ENCODE measurements at places on chromosomes 2 and 18.

DNA sequence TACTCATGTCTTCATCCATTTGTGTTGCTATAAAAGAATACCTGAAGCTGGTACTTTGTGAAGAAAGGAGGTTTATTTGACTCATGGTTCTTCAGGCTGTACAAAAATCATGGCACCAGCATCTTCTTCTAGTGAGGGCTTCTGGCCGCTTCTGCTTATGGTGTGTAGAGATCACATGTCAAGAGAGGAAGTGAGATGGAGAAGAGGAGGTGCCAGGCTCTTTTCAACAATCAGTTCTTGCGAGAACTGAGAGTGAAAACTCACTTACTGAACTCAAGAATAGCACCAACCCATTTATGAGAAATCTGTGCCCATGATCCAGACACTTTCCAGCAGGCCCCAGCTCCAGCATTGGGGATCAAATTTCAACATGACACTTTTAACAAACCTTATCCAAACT is 30.0 kb upstream of the BARD1 start:
- no peak for DNase-seq

- DNase-seq = no peak
Observed at GRCh38 chr2:27461118-27461517, 18.9 kb downstream of the KRTCAP3 start.

DNA sequence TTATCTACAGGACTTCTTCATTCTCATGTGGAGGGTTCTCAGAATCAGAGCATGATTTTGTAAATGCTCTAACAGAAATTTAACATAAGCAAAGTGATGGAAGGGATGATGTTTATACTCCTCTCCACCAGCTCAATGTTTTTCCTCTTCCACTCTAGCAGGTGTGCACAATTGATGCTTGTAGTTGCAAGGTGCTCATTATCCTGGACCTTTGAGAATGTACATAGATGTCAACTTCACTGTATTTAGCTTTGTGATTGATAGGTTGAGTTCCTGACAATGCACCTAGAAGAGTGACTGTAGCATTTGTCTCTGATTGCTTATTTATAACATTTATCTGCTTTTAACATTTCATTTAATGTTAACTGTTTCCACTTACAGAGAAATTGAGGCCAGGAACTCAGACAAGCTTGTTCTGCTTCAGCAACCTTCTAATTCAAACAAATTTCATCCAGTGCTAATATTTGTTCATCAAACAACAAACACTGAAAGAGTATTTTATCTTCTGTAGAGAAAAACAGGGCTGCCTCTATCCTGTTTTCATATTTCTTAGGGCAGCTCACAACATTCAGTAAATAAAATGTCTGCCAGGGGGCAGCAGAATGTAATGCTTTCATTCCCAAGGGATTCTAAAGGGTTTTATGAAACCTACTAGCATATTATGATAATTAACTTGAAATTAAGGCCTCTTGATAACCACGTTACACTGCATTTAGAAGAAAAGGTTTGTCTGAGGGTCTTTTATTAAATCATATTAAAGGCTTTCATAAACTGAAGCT is 127.9 kb upstream of the NOL4 start:
- DNase-seq = peak; percentile 27

DNA sequence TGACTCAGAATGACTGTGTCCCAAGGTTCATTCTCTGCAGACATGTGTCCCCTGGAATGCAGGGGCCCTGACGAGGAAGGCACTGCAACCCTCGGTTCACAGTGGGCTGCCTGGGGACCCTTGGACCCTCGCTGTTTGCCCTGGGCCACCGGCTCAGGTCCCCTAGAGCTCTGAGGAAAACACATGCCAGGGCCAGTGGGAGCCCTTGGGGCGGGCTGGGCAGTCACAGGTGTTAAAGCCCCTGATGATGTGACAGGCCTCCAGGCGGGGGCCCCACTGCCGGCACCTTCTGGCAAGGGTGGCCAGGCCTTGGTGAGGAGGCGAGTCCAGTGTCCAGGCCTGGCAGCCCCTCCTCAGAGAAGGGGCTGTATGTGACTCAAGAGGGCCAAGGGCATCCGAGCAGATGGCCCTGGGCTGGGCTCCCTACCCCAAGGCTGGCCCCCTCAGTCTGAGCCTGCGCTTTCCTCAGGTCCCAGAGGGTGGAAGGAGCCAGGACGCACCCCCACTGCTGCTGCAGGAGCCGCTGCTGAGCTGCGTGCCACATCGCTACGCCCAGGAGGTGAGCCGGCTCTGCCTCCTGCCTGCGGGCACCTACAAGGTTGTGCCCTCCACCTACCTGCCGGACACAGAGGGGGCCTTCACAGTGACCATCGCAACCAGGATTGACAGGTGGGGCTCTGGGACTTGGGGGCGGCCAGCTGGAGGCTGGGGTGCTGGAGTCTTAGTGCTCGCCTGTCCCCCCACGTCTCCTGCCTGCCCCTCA is 11.1 kb downstream of the CAPN10 start:
- DNase-seq = no peak

- no peak for DNase-seq
Observed at GRCh38 chr2:40827392-40827791, 375.5 kb upstream of the SLC8A1 start.

- DNase-seq = no peak
Observed at GRCh38 chr2:200362202-200362917, 55.9 kb downstream of the SPATS2L start.

DNA sequence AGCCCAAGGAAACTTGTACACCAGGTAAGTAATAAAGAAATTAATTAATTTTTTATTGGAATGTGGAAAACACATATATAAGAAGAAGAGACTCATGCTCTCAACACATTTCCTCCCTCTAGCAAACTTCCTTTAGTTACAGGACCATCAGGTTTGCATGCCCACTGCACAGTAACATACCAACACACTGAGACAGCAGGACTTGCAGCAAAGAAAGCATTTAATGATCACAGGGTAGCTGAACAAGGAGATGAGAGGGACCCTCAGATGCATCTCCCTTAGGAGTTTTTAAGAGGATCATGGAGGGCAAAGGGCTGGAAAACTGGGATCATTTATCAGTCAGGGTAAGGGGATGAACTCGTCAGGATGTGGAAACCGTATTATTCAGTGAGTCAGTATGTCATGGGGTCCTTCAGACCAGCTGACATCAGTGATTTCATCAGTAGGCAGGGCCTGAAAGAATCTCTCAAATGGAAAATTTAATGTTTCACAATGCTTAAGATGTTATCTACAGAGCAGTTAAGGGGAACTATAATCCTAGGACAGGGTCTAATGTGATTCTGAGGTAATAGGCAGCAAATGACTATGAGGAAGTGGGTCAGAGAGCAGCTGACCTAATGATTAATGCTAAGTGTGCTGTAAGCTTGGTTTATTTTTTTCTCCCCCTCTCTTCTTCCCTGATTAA is 193.8 kb upstream of the RND3 start:
- DNase-seq = peak; percentile 77

- peak; percentile 56 for DNase-seq
Observed at GRCh38 chr2:26605195-26605998, 35.8 kb downstream of the CIB4 start.

DNA sequence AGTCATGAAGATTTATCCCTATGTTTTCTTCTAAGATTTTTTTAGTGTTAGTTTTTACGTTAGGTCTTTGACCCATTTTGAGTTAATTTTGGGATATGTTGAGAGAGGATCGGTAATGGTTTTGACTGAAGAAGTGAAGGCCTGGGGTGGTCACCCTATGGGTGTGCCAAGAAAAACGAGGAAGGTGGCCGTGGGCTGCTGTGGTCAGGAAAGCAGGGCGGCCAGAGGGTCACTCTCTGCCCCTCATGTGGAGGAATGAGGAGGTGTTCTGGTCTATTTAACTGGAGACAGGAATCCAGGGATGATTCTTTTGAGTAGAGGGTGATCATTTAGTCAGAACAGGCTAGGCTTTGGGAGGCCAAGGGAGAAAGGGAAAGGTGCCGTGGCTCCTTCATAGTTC is 50.7 kb downstream of the MYO7B start:
- DNase-seq = no peak

DNA sequence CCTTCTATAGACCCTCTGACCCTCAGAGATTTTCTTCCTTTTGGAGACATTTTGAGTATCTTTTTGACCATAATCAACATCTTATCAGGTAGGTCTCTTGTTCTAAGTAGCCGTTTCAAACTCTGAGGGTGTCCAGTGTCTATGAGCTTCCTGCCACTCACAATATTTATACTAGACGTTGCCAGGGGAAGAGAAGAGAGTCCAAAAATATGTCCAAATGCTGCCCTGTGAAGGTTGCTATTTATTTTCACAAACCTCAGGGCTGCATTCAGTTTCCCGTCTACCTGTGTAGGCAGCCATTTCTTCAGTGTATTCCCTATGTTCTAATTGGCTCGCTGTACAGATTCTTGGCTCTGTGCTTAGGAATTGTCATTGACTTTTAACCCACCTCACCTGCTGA is 986 bp upstream of the DSG1 start:
- DNase-seq = no peak

DNA sequence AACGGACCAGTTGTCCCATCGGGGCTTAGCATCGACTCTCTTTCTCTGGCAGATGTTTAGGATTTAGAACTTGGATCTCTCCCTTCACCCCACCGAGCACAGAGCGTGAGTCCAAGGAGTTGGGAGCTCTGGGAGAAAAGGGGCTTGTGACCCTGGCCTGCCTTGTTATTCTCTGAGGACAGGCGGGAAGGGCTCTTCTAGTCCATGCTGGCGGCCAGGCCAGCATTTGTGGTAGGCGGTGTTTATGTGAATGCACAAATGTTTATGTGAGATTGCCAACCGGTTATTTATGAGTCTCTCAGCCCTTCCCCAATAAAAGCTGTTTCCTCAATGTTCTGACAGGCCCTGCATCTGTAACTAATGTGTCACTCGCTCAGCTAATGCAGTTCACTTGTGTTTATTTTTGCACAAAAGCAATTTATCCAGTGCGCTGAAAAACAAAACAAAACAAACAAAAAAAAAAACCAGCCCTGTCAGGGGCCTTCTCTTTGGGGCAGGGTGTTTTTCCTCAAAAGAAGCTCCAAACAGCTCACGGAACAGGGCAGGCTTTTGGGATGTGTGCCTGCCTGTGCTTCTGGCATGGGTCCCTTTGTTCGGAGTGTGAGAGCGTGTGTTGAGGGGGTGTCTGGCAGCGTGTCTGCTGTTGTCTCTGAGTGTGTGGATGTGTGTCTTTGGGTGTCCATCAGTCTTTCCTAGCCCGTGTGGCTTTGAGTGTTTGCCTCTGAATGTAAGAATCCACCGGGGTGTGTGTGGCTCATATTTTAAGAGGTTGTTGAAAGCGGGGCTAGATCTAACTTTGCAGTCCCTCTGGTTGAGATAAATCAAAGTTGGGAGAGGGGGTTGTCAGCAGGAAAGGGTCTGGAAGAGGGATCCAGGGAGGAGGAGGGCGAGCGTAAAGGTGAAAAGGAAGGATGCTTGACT is 52.8 kb upstream of the HAAO start:
- DNase-seq = no peak

DNA sequence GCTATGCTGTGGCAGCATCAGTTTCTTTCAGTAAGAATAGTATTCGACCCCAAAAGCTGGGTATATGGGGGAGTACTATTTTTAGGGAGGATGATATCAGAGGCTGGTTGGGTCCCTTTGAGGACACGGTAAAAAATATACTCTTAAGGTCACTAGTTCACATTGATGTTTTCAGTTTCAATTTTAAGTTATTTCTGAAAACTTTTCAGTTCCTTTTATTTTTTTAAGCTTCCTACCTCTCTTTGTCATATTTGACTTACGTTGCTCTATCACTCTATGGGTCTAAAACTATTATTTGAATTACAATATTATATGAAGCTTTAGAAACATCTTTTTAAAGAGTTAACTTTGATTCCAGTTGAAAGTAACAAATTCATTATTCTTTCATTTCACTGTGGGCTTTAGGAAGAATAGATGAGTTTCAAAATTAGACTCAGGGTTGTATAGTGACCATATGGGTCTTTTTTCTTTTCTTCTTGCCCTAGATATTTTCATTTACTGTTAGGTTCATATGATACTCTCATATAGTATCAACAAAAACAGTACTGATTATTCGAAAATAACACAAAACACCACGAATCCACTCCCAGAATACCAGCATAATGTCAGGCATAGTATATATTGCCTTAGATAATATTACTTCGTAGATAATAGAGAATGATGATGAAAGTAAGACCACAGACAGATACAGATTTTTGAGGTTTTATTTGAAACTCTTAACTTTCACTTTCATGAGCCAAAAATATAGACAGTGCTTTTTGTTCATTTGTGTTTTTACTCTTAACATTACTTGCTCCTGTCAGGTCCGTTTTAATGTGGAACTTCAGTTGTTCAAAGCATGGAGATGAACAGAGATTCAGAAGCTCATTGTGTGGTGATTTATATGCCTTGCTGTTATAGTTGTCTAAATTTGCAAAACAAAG is 9.8 kb downstream of the RMDN2 start:
- no peak for DNase-seq

DNA sequence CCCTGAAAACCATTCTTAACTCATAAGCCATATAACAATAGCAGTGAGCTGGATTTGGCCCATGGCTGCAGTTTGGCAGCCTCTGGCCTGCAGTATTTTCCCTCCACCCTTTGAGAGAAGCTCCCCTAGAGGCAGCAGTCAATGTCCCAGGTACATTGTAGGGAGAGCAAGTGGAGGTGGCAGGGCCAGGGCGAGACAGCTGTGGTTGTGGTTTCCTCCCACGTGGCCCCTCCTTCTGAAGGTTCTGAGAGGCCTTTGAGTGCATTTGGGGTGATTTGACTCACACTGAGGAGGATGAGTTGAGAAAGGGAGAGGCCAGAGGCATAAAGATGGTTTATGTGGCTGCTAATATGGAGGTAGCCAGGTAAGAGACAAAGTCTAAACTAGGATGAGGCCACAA is 45.5 kb upstream of the LDAH start:
- no peak for DNase-seq

- no peak for DNase-seq
Observed at GRCh38 chr2:239260546-239261327, 140.1 kb downstream of the HDAC4 start.

DNA sequence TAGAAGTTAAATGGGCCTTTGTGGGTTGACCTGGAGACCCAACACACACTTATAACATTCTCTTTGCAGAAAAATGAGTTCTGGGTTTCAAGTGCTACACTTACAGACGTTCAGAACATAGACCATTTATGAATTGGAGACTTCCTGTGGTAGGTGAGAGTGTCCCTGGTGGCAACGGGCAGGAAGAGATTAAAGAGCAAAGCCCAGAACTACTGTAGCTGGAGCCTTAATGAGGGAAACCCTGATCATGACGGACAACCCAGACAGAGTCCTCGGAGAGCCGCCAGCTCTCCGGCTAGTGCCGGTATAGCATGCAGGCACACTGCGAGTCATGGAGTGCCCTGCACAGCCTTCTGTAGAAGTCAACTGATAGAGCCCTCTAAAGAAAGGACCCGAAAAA is 44.5 kb upstream of the RMDN2 start:
- no peak for DNase-seq

- DNase-seq = peak; percentile 15
Observed at GRCh38 chr2:12334412-12334966, 382.2 kb upstream of the TRIB2 start.

DNA sequence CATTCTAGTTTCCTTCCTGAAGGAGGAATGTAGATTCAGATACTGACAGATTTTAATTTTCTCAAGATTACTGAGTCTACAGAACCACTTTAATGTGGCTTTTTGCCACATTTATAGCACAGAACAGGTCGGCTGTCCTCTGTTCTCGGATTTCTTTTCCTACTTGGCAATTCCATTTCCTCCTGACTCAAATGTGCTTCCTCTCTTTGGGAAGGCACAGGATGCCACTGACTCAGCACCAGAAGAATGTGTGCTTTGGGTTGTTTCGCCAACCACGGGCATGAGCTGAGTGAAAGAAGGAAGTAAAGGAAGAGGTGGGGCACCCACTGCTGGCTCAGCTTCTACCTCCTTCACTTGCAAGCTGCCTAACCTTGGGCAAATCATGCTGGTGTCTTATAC is 970.6 kb upstream of the ACVR2A start:
- no peak for DNase-seq
